ENCODE measurements at places on chromosomes 3 and 15.

DNA sequence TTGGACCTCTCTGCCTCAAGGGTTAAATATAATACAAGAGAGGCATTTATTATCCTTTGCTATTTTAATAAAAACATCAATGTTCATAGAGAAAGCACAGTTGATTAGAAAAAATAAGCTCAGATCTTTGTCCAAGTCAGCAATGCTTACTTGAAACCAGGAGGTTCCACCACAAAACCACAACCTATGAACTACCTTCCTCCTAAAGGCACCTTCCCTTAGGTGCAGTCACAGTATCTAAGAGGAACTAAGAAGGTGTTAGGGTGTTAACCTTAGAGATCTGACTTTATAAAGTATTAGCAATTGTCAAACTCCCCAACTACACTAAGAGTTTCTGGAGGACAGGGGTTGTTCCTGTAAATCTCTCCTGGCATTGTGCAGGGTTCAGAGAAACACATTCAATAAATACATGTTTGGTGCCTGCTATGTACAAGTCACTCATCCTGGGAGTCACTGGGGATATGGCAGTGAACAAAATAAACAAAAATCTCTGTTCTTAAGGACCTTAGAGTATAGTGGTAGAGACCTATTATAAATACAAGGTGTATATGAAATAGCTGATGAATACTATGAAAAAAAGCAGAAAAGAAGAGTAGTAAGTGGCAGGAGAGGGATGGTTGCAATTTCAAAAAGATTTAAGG, 208.6 kb downstream of the NFKBIZ start:
- no peak for DNase-seq

- no peak for DNase-seq
Observed at GRCh38 chr3:154025007-154025406, 96.2 kb upstream of the ARHGEF26 start.

- no peak for DNase-seq
Observed at GRCh38 chr3:47542471-47543173, 29.1 kb upstream of the ELP6 start.

- no peak for DNase-seq
Observed at GRCh38 chr3:99084826-99085225, 183.3 kb upstream of the DCBLD2 start.

DNA sequence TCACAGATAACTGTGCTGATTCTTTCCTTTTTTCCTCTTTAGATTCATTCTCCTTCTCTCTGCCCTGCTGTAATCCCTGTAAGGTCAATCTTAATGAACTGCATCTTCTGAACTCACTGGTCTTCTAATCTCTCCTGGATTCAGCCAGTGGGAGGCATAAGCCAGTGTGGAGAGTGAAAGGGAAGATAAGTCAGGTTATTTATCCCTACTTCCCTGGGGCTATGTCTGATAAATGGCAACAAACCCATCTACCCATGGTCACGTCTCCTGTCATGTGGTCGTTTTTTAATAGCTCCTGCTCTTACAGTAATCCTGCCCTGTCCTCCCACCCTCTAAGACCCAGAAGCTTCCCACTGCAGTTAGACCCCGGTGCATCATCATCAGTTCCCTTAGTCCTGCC, 199.6 kb upstream of the NAALADL2 start:
- no peak for DNase-seq

DNA sequence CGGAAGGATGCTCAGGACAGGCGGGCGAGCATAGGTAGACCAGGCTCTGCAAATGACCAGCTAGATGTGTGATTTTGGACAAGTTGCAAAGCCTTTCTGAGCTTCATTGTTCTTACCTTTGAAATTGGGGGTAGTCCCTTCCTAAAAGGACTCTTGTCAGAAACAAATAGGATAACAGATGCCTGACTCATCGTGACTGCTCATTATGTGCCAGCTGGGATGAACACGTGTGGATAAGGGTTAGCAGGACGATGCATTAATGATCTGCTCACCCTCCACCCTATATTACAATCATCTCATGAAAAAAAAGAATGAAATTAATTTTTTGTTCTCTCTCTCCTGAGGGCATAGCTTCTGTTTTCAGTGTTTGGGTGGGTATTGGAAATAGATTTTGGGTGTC, 223.4 kb downstream of the NR2F2 start:
- DNase-seq: no peak

DNA sequence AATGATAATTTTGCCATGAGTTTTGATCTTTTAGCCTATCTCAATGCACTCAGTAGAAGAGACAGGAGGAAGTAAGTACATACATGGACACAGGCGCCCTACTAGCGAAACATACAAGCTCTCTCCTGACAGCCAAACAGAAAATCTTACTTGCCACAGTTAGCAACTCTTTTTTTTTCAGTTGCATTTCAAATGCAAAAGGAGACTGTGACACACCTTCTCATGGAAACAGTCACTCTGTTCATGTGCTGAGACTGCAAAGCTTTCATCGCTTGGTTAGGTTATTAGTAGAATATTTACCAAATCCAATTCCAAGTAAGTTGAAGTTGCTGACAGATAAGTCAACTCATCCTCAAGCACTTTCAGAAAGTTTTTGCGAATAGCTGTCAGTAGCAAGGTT, 223.3 kb downstream of the FOXP1 start:
- no peak for DNase-seq

GRCh38 chr3:139157161-139157932, 112.7 kb upstream of the PRR23C start:
- no peak for DNase-seq

DNA sequence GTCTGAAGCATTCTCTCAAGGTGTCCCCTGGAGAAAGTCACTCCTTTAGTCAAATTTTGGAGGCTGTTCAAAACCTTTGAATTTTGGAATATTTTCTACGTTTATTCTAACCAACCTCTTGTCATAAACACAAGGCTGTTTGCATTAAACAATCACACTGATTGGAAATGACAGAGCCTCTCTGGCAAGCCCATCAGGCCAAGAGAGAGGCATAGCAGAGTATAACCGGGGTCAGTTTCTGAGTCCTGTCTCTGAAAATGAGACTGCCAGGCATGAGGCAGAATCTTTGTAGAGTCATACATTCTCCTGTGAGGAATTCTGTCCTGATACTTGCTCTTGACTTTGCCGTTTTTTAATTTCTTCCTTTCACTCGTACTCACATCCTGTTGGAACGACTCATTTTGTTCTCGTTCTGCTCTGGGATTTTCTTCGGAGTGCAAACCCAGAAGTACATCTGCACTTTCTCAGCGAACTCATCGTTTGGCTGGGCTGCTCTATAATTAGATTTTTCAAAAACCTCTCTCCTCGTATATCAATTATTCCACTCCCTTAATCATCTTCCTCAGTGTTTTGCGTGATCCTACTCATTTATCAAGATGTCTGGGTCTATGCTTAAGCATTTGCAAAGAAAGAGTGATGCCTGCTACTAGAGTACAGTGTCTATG, 114.2 kb downstream of the AGBL1 start:
- DNase-seq: no peak

DNA sequence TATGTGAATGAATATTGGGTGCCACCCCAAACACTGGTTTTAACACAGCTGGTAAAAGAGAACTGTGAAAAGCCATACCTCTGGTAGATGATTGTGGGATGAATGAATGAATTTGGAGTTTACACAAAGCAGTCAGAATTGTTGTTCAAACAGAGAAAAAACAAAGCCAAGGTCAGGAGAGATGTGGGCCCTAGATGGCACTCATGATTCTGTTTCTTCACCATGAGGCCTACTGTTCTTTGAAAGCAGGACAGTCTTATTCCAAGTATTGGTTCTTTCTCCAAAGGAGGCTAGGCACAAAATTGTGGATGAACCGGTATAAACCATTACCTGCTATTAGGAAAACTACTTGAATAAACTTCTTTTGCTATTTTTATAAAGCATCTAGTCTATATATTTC, 97.6 kb downstream of the SAMMSON start:
- DNase-seq: no peak

Data from HT-29 (cell line).